ENCODE measurements at places on chromosomes 3 and 15.

- no peak for DNase-seq
These were observed 52.5 kb downstream of the PHC3 start for GRCh38 chr3:170128977-170129431.

DNA sequence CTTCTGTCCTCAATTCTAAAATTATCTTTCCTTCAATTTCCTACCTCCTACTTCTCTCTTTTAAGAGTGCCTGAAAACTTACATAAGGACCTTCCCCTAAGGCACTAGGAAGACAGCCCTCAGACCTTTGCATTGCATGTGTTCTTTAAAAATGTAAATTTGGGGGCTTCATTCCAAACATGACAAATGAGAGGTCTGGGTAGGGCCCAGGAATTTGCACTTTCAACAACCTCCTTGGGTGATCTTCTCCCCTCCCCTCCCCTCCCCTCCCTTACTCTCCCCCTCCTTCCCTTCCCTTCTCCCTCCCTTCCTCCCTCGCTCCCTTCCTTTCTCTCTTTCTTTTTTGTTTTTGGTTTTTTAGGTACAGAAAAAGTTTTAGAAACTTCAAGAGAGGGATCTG, 18.7 kb downstream of the USF3 start:
- DNase-seq = no peak

- DNase-seq = no peak
These were observed 36.2 kb downstream of the UMPS start for GRCh38 chr3:124766113-124767095.

- DNase-seq = no peak
These were observed 128.8 kb upstream of the LMOD3 start for GRCh38 chr3:69251078-69251805.

DNA sequence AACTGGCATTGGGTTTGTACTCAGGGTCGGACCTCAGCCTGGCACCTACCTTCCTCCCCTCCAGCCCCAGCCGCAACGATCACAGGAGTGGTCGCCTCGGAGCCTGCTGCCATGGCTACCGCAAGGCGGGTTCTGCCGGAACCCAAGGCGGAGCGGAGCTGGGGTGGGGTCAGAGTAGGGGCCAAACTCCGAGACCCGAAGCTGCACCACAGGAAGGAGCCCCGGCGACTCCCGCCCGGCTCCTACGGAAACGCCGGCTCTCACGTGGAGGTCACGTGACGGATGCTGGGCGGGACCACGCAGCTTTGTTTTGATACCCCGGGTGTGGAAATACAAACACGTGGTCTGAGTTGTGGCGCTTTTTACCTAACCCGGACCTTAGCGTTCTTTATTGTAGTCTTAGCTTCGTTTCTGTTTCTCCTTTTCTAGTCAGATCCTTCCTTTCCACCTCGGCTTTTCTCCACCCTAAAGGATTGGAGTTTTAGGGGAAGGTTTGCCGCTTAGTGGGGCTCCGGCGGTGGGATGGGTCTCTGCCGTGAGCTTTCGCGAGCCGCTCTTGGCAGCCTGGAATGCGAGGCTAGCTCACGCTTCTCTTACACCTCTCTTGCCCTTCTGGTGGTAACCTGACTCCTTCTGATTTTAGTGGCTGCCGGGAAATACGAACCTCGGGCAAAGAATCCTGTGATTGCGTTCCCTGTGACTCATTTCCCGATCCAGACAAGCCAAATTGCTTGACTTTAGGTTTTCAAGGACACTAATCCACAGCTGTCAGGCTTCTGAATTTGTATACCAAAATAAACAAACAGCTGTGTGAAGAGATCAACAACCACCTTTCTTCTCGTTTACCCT, at the start of gene HSPBAP1:
Gene HSPBAP1, minus strand, starts transcription at position 264 of the 849 bp plus-strand sequence. Its CDS starts 151 bp downstream, at position 113.
- no peak for DNase-seq

- DNase-seq = no peak
These were observed 40.7 kb downstream of the DUT start for GRCh38 chr15:48371961-48372360.

DNA sequence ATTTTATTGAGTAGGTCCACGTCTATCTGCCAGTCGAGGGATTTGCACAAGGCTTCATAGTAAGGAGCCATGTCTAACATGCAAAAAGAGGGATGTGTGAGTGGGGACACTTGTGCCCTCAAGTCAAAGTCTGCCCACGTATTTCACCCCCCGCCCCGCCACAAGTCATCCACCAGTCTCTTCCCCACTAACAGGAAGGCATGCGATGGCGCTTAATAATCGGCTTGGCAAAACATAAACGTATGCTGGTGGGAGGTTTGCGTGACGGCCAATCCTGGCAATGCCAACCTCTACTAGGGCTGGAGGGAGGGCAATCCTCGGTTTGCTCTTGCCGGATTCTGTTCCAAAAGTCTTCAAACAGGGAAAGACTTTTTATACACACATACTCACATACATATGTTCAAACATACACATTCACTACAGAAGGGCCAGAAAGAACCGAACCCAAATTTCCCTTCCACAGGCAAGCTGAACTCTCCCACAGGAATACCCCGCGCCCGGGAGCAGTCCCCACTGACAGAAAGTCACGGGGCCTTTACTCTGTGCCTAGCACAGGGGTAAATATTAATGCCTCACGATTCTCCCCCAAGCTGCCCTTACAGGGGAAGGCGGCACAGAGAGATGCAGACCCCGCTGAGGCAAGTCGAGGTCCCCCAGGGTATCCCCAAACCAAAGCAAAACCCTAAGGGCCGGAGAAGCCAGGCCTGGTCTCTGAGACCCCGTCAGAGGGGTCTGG, 675 bp downstream of the PSMD6 start:
- no peak for DNase-seq
